NCI-H2227 treated with DMSO at 0.1 percent for 48 hours (cell line): ENCODE measurements at places on chromosomes 11 and 22.

GRCh38 chr11:1167256-1167655 is 9.5 kb downstream of the MUC5AC start:
- no peak for DNase-seq

DNA sequence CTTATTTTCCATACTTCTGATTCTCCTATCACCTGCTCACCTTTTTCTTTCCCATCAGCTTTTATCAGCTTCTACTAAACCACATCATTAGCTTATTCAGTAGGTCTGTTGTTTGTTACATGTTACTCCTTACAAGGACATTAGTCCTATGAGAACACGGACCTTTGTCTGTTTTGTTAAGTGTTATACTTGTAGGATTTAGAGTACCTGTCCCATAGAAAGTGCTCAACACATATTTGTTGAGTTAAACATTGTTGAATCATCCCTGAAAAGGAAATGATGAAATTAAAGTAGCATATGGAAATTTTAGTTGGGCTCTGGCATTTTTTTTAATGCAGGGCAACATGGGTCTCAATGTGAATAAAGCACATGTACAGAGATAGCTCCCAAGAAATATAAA is 222.1 kb upstream of the CARD18 start:
- DNase-seq = no peak

GRCh38 chr22:19035474-19036228 is 86.6 kb downstream of the DGCR2 start:
- DNase-seq = no peak

DNA sequence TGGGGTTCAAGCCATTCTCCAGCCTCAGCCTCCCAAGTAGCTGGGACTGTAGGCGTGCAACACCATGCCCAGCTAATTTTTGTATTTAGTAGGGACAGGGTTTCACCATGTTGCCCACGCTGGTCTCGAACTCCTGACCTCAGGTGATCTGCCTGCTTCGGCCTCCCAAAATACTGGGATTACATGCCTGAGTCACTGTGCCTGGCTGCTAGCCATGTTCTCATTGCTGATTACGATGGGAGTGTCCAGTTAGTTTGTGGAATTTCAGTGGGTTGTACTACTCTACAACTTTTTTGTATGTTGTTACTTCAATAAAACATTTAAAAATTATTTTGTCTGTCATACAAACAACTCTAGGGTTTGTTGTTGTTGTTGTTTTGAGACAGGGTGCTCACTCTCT is 4.8 kb upstream of the VPS11 start:
- no peak for DNase-seq

GRCh38 chr11:66562907-66563583 is 5.4 kb downstream of the CTSF start:
- no peak for DNase-seq

- DNase-seq = peak; percentile 28
Observed at GRCh38 chr22:38455530-38456271, 702 bp upstream of the KCNJ4 start.
